ENCODE measurements at places on chromosomes 3 and 15. TPM values are rescaled to one million over a fixed set of nuclear protein-coding genes. Genes with fewer than 3 reads are reported as not detected.

Gene DNASE1L3
- total RNA-seq = 10.0 TPM

Gene MEIS2
- total RNA-seq = 276 TPM

Gene GCNT3
- total RNA-seq = 0.53 TPM

Gene TMCO5A
- total RNA-seq = not detected

Gene RPL39L
- total RNA-seq = 27.0 TPM

Gene CADPS
- total RNA-seq = 5.4 TPM

Gene CD80
- total RNA-seq = 0.18 TPM

Gene SCN5A
- 0.76 TPM for total RNA-seq

Gene CLRN1
- not detected for total RNA-seq

Gene SKOR1
- total RNA-seq = 0.29 TPM

Gene ALDH1A2
- 157 TPM for total RNA-seq

Gene CHST13
- total RNA-seq = 7.9 TPM

Gene TPRG1
- 3.9 TPM for total RNA-seq

Gene MLF1
- 27.9 TPM for total RNA-seq

Gene ACTC1
- total RNA-seq = 101 TPM

Gene GOLGA6A
- total RNA-seq = not detected

Gene IQCH
- 4.8 TPM for total RNA-seq

Gene SH3BP5
- 61.1 TPM for total RNA-seq

Gene SERINC4
- total RNA-seq = 0.23 TPM

Gene DAZL
- not detected for total RNA-seq

Gene IQGAP1
- 154 TPM for total RNA-seq

Gene TAGLN3
- total RNA-seq = 0.76 TPM

Gene ATP10A
- 5.1 TPM for total RNA-seq

Gene CTDSPL
- total RNA-seq = 94.3 TPM

Data from metanephros (tissue), 2 donors.